ENCODE measurements at places on chromosomes 2 and 18.

DNA sequence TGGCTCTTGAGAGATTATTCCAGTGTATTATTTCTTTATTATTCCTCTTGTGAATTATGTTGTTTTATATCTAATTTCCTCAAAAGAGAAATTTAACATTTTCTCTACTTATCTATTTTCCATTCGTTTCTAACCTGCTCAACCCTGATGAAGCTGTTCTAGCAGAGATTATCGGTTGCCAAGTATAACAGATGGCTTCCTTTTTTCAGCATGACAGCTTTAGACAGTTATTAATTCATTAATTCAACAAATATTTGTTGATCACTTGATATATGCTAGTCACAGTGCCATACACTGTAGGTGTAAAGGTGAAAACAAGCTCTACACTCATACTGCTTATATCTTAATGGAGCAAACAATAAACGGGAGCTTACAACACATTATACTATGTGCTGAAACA lies 137.9 kb upstream of the UBE2E3 start:
- DNase-seq, result no peak

GRCh38 chr2:184006998-184007397 lies 591.3 kb upstream of the ZNF804A start:
- no peak for DNase-seq

DNA sequence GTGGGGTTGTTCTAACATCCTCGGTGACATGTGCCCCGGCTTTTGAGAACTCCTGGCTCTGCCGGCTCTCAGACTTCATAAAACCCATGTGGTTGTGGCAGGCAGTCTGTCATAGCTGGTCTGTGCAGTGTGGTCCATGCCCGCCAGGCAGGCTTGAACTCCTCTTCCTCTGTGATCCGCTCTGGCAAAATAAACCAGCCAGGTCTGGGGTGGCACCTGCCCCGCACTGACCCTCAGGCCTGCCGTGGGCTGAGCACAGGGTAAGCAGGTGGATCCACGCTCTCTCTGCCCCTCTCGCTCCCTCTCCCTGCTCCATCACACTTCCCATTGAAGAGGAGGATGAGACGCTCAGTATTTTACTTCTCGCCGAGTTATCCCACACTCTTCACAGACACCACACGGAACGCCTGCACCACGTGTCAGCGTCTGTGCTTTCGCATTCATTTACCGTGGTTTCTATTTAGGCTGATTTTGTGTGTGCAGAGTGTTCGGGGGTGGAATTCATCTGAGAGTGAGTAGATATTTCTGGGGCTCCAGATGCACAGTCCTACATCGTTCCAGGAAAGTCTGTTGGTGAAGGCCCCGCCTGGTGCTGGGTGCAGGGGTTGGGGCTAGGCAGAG lies 56.4 kb downstream of the RTP5 start:
- no peak for DNase-seq

- DNase-seq, result no peak
Measured at GRCh38 chr2:141810148-141810547, 320.7 kb downstream of the LRP1B start.

- DNase-seq, result no peak
Measured at GRCh38 chr18:38709122-38709521, 1143.5 kb upstream of the CELF4 start.

GRCh38 chr18:80232710-80233109 lies 14.6 kb downstream of the PARD6G start:
- no peak for DNase-seq

DNA sequence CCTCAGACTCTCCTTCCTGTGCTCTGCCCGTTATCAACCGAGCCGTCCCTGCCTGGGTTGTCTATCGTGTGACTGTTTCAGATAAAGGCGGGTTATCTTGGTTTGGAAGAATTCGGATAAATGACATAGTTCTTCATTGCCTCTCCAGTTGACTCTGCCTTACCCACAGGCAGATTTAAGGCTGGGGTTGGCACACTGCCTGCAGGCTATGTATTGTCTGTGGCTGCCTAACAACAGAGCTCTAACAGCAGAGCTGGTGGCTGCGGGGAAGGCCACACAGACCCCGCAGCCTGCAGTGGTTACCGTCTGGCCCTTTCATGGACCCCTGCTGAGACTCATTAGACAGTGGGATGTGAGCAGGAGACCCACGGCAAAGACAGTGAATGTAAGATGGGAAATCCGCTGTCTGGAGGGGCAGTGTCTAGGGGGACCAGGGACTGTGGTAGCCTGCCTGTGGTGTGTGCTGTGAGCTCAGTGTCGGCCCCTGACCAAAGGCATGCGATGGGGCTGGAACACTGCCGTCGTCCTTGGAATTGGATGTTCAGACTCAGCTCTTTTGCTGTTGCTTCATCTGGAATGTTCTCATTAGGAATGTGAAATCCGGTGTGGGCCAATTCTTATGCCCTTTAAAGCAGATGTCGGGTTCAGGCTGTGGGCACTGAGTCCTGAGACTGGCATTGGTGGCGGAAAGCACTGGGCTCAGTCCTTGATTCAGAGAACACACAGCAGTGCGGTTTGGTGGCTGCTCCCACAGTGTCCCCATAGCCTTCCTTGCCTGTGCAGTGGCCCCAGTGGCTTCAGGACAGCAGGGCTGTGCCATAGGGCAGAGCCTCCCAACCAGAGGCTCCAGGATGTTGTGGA lies 44.5 kb downstream of the SH3RF3 start:
- DNase-seq, result no peak

- DNase-seq, result no peak
Measured at GRCh38 chr2:25885933-25886332, 7.6 kb upstream of the ASXL2 start.

GRCh38 chr2:233566141-233566956 lies at the start of gene USP40:
Gene USP40 (minus strand): TSS chr2:233566782. CDS start chr2:233565554, 1,228 bp downstream.
- peak; percentile 74 for DNase-seq

- DNase-seq, result no peak
Measured at GRCh38 chr18:60596928-60597327, 224.4 kb upstream of the MC4R start.

- DNase-seq, result no peak
Measured at GRCh38 chr2:241568726-241569125, 10.2 kb downstream of the BOK start.

DNA sequence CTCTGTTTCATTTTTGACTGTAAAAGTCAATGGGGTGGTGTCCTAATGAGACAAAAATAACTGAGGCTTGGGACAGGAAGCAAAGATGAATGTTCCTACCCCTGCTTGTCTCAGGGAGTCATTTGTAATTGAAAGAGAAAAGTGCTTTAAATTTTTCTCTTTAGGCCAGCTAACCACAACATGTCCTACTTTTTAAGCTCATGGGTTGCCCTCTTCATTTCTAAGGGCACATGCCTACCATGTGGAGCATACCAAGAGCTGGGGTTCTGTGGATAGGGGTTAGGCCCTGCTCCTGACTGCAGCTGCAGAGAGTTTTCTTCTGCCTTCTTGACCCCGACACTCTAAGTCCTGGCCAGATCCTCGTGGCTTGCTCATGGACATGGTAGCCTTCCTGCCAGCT lies 96.8 kb upstream of the ARL4C start:
- DNase-seq, result peak; percentile 35

DNA sequence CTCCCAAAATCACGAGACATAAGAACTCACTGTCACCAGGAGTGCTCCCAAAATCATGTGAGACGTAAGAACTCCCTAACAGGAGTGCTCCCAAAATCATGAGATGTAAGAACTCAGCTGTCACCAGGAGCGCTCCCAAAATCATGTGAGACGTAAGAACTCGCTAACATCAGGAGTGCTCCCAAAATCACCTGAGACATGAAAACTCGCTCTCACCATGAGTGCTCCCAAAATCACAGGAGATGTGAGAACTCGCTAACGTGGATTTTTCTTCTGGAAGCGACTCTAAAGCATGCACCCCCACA lies 53.1 kb downstream of the CTDP1 start:
- DNase-seq, result no peak

- DNase-seq, result no peak
Measured at GRCh38 chr18:8942909-8943545, 159.5 kb upstream of the NDUFV2 start.

- no peak for DNase-seq
Measured at GRCh38 chr2:47218899-47219525, 63.9 kb upstream of the STPG4 start.

DNA sequence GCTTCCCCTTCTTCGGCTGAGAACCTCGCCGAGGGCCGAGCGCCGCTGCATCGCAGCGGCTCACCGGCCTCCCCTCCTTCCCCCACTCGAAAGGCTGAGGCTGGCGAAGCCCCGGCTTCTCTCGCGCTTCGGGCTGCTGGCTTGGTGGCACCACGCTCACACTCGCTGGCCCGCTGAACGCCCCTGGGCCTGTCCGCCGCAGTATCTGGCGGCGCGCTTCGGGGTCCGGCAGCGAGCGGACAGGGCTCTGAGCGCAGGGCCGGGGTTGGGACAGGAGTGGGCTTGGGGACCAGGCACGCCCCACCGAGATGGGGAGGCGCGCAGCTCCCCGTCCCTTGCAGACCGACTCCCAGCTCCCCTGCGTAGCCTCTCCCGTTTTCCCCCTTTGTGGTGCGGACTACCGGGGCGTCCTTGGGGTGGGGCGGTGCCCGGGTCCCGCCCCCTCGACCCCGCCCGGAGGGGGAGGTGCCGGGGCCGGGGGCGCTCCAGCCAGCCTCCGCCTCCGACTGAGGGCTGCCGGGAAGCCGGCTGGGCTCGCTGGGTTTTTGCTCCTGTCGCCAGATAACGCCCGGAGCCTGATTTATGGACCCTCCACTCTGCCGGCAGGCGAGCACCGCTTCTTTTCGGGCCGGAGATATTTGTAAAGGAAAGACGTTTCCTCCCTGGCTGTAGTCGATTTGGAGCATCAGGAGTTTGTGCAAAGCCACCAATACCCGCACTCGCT lies 3.8 kb downstream of the GBX2 start:
- no peak for DNase-seq

DNA sequence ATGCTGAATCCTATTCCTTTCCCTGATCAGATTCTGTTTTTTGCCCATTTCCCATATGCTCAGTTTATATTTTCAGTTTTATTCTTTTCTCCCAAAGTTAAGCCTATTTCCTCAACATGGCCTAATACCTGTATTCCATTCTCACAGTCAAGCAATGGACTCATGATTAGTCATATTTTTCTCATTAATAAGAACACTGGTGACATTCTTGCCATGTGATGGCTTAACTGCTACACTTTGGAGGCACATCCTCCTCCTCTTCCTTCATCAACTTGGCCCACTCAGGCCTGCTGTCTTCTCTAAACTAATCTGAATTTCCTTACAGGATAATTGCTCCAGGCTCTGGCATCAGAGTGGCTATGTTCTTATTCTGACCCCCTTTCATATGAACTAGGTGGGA lies 679.2 kb downstream of the NYAP2 start:
- no peak for DNase-seq

DNA sequence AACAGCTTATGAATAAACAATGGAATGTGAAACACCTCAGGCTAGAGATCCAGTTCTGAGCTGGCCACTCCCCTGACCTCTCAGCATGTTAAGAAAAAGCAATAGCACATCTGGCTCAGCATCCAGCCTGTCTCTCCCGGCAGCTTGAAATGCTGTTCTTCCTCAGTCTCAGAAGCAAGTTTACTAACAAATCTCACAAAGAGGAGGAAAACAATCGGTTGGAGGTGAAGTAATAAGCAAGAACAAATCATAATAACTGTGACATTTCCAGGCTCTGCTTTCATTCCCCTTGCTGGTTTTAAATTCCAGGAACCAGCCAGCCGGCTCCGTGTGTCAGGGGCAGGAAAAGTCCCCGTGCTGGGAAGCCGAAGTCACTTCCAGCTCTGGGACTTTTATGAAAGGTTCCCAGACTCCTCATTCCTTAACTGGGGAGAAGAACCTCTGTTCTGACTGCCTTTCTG lies 133.9 kb upstream of the ARL4C start:
- peak; percentile 17 for DNase-seq

GRCh38 chr2:238267341-238267710 lies 21.1 kb downstream of the PER2 start:
- DNase-seq, result no peak

- no peak for DNase-seq
Measured at GRCh38 chr2:161578998-161579397, 45.2 kb upstream of the SLC4A10 start.

GRCh38 chr18:79246309-79247108 lies 149.2 kb upstream of the NFATC1 start:
- peak; percentile 61 for DNase-seq

DNA sequence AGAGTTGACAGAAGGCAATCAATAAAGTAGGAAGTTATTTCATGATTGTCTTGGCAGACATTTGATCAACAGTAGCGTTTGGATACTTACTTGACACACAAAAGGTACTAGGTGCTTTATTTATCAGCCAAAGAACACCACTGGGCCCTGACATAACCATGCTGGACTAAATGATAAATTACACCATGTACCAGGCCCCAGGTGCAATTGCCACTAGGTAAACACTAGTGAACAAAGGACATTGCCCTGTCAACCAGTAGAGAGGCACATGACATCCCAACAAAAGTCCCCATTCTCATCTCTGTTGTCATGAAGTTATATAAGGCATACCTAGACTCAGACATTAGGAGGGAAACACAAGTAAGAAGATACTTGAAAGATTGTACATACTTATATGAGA lies 747.2 kb downstream of the SATB2 start:
- DNase-seq, result no peak

- DNase-seq, result peak; percentile 34
Measured at GRCh38 chr2:119234021-119235019, 10.7 kb downstream of the STEAP3 start.

DNA sequence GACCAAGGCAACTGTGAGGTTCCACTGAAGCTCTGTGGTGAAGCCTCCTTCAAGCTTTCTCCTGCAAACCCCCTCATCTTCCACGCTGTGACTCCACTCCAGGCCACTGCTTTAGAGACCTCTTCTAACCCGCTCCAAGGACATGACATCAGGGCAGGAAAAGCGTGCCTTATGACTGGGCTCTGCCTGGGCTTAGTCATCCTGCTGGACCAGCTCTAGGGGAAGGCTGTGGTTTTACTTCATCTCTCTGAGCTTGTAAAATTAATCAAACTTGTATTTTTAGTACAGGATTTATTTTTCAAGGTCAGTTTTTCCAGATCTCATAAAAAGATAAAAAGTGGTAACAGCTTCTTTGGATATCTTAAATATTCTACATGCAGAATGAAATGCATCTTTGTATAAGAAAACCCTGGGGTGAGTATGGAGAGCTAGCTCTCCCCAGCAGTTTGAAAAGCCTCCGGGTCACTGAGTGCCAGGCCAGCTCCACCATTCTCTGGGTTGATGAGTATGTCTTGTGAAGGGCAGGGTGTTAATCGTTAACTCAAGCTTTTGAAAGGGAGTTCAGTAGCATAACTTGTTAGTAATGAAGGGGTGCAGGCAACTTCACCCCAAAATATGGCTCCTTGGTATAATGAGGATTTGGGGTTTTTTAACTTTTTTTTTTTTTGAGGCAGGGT lies 33.1 kb upstream of the YPEL5 start:
- DNase-seq, result peak; percentile 78

DNA sequence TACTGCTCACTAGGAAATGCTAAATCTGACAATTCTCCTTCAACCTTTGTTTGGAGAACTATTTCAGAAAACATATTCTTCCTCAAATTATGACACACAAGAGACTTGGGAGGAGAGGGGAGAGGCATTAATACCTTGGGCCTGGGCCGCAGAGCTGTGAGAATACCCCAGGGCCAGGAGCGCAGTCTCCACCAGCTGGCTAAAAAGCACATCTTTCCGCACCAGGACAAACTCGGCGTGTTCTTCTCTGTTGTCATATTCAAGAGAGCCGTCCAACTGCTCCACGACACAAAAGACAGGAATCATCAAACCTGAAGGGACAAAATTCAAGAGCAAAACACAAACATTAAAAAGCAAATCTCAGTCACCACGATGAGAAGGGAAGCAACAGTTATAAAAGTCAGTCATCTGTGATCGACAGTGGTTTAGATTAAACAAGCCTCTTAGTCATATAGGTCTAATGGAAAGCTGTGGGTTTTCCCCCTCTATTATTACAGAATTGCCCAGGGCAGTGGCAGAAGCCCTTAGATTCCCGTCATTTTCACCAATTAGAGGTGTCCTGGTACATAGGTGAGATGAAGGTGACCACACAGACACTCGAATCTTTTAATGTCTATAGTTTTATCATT lies 24.4 kb downstream of the SATB2 start:
- no peak for DNase-seq

Data from foreskin melanocyte (primary cell).